ENCODE measurements at places on chromosomes 3 and 15. TPM values are rescaled to one million over a fixed set of nuclear protein-coding genes. Genes with fewer than 3 reads are reported as not detected.

GRCh38 chr15:96186105-96186504 is 144.4 kb upstream of the NR2F2 start:
- no peak for DNase-seq

DNA sequence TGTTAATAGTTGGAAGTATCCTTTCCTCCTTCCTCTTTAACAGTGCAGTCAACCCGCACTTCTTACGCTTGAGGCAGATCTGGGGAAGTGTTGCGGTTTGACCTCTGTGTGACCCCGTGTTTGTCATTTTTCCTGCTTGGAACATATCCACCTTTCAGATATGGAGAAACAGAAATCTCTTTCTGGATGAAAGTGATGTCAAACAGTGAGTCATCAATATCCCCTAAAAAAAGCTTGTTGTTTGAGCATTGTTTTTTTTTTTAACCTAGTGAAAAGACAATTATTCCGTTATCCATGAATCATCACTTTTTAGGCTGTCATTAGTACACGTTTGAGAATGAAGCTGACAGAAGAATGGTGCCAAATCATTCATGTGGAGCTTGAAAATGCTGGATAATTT is 293.7 kb downstream of the ARPP21 start:
- DNase-seq, result no peak

- no peak for DNase-seq
Measured at GRCh38 chr15:35914573-35914972, 368.6 kb upstream of the DPH6 start.

DNA sequence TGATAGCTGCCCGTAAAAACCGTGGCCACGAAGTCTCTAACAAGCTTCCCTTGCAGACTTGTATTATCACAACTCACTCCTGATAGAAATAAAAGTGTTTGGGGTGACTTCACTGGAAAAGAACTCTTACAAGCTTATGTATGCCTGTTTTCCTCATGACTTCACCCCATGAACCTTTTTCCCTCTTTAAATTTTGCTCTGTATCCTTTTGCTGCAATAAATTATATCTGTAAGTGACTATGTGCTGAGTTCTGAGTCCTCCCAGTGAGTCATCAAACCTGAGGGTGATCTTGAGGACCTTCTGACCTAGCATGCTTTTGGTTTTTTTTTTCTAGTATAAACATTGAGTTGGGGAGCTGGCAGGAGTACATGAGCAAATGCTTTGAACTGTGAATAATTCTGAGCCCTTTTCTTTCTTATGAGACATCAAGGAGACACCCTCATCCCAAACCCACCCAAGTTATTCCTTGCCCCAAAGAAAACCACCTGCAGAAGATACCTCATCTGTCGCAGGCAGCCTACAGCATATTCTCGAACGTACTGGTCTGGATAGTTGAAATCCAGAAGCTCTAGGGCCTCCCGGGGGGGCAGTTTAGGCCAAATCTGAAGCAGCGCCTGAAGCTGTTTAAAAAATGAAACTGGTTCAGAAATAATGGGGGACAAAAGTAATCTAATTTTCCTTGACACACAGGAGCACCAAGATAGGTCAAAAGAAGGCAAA is 85.9 kb downstream of the FAIM start:
- no peak for DNase-seq

DNA sequence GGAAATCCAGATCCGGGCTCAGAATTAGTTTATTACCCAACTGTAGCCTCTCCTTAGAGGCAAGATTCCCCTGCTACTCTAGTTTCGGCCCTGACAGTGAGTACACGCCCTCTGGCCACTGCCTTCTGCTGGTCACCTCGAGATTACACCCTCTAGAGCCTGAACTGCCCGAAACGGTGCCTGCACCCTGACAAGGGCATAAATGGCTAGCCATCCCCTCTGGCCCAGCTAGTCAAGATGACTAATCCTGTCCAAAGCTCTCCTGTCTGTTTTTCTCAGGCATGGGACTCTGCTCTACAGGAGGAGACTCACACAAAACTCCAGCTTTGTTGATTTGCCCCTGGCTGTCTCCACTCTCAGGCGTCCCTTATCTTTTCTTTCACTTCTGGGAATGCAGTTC is 150.5 kb upstream of the UBE2E2 start:
- no peak for DNase-seq

- DNase-seq, result no peak
Measured at GRCh38 chr3:132210476-132211346, 106.5 kb upstream of the ACP3 start.

- no peak for DNase-seq
Measured at GRCh38 chr3:115169808-115170207, 22.7 kb upstream of the ZBTB20 start.

- DNase-seq, result no peak
Measured at GRCh38 chr3:149342413-149343380, 9.3 kb upstream of the TM4SF18 start.

DNA sequence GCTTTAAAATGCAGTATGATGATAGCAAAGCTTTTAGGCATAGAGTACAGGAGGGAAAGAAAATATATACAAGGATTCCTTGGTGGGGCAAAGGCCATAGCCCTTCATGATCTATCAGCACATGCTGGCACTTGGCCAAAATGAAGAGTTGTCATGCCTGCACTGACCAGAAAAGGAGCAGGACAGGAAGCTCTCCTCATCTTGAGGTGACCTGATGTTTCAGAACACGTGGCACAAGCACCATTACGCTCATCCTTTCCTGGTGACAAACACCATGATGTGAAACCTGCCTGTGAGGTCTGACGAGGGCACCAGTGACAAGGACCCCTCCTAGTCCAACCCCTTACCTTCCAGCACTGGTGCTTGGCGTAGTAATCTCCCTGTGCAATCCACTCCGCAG is 77.9 kb upstream of the DCLK3 start:
- DNase-seq, result no peak

DNA sequence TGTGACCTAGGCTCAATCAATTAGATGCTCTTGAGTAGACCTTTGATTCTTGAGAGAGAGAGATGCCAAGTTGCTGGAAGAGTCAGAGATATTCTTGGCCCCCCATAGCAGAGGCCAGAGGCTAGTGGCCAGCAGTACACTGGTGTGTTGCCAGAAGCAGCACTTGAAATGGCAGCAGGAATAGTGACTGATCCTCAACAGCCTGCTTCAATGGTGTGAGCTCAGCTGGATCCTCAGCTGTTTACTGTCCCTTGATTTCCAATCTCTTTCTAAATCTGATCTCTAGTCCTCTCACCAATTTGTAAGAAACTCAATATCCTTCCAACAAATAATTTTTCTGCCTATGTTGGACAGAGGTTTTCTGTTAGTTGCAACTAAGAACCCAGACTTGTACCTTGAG is 170.3 kb upstream of the CCDC54 start:
- no peak for DNase-seq

- no peak for DNase-seq
Measured at GRCh38 chr3:135106445-135106844, 311.4 kb downstream of the EPHB1 start.

GRCh38 chr3:196141052-196141865 is 59.4 kb upstream of the TFRC start:
- DNase-seq, result no peak

- DNase-seq, result no peak
Measured at GRCh38 chr15:85992224-85992623, 87.4 kb upstream of the AGBL1 start.

GRCh38 chr15:30023798-30024295 is 58.9 kb upstream of the GOLGA8J start:
- DNase-seq, result no peak

GRCh38 chr3:37985637-37986320 is 4.8 kb upstream of the VILL start:
- no peak for DNase-seq

GRCh38 chr3:49166752-49167556 is 823 bp upstream of the CCDC71 start:
- DNase-seq, result no peak

- no peak for DNase-seq
Measured at GRCh38 chr15:55257012-55257670, 32.5 kb downstream of the RAB27A start.

GRCh38 chr15:85336880-85337279 is 43.5 kb upstream of the AKAP13 start:
- no peak for DNase-seq

- no peak for DNase-seq
Measured at GRCh38 chr3:193599393-193599792, 6.4 kb downstream of the OPA1 start.

GRCh38 chr15:74208901-74209559 is 6.4 kb upstream of the STRA6 start:
- no peak for DNase-seq

DNA sequence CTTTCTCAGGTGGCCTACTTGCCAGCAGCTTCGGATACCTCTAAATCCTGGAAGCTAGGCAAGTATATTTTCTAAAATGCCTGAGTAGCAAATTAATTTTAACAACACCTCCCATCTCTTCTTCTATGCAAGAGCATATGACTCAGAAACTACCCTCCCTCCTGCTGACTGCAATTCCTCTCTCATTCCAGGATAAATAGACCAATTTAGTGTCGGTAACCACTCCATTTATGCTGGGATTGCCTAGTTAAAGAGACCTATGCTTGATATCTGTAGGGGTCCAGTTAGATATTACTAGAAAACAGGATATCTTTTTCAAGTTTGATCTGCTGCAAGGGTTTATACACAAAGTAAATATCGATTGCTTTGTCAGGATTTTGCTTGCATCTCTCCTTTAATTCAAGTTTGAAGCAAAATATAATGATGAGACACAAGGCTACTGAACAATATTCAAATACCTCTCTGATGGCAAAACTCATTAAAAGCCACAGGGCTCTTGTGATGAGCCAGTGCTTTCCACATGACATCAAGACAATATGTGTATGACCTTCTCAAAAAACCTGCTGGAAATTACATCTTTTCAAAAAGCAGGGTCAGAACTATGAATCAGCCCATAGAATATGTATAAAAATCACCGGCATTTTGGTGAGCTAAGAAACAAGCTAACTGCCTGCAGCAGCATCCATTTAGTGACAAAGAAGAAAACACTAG is 491.6 kb upstream of the NECTIN3 start:
- DNase-seq, result no peak

DNA sequence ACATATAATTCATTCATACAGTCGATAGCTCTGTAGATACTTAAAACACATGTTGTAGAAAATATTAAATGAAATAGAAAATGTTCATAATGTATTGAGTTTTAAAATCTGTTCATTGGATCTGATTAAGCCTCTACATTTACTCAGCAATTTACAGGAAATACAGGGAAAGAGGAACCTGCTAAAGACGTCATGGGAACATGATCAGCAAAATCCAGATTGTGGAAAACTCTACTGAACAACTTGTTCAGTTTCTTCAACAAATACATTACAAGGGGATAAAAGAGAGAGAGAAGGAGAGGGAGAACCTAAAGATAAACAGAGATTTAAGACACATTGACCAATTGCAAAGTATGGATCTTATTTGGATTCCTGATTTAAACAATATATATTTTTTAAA is 46.7 kb downstream of the KLHL6 start:
- DNase-seq, result no peak

DNA sequence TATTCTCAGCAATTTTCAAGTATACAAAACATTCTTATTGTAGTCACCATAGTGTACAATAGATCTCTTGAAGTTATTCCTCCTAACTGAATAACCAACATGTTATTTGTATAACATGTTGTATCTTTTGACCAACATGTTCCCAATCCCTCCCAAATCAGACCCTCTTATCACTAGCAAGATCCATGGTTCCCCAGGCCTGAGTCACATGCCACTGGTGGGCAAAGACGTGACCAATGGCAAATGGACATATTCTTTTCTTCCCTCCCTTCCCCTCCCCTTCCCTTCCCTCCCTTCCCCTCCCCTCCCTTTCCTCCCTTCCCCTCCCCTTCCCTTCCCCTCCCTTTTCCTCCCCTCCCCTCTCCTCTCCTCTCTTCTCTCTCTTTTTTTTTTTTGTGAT is 45.4 kb downstream of the AMOTL2 start:
- no peak for DNase-seq

GRCh38 chr15:45641374-45641781 is 6.5 kb downstream of the SQOR start:
- DNase-seq, result no peak

- no peak for DNase-seq
Measured at GRCh38 chr3:37955918-37956707, 34.5 kb upstream of the VILL start.

DNA sequence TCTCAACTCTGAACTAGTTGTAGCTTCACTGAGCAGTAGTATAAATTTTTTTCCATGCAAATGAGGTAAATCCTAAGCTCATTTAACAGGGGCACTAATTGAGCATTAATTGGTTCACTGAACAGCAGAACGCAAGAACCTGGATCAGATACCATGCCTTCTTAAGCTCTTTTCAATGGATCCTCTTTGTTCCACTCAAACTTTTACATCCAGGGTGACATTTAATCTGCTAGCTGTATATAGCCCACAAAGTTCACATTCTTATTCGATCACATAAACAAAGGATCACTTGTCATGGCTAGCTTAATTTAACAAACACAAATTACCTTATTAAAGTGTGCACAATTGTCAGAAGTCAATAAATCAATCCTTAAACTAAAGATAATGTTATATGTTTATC is 281.6 kb downstream of the CNTN6 start:
- DNase-seq, result no peak

DNA sequence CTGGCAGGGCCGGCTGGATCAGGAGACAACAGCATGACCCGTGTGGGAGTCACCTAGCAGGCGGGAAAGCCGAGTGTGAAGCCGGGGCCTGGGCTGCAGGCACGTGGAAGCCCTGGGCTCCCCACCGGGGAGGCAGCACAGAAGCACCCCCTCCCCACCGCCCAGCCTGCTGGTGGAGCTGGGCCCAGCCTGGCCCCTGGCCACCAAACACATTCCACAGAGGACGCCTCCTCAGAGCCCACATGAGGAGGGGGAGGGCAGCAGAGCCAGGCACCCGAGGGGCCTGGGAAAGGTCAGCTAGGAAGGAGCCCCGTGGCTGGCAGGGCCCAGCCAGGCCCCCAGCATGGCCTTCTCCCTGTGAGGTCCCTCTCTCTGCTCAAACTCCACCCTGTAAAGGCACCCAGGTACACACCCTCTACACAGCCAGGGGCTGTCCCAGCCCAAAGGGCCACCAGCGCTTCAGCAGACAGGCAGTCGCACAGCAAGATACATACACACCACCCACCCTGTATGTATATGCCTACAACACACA is 4.5 kb downstream of the PLXNB1 start:
- no peak for DNase-seq

DNA sequence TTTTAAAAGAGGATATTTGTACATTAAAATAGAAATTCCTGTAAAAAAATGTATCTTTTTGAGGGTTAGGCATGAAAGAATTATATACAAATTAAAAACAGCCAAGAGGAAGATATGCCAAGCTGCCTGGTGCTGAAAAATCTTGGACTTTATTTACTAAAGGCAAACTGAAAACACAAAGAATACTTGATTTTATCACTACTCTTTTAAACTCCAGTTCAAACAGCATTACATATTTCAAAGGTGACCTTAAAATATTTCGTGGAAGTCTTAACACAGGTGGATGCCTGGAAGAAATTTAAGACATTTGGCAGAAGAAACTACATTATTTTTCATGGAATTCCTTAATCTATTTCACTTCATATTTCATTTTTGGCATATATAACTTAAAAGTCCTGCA is 101.1 kb upstream of the SLC2A2 start:
- DNase-seq, result no peak

LSAMP gene
- total RNA-seq, result 1.7 TPM

CPB1 gene
- total RNA-seq, result not detected

SOX14 gene
- not detected for total RNA-seq

DISP2 gene
- total RNA-seq, result 0.20 TPM

STRIT1 gene
- total RNA-seq, result not detected

GOLGA6L10 gene
- total RNA-seq, result 0.33 TPM

TNFSF10 gene
- total RNA-seq, result 12.6 TPM

SERPINI1 gene
- 2.0 TPM for total RNA-seq

SAMMSON gene
- total RNA-seq, result not detected

SAMD7 gene
- total RNA-seq, result not detected

GRIP2 gene
- total RNA-seq, result 7.1 TPM

RTF1 gene
- 21.2 TPM for total RNA-seq

ZNF860 gene
- total RNA-seq, result not detected

CELF6 gene
- total RNA-seq, result 0.28 TPM

Data from right atrium auricular region (tissue), 2 donors.